HAP-1 (cell line): ENCODE measurements at places on chromosomes 2 and 18.

DNA sequence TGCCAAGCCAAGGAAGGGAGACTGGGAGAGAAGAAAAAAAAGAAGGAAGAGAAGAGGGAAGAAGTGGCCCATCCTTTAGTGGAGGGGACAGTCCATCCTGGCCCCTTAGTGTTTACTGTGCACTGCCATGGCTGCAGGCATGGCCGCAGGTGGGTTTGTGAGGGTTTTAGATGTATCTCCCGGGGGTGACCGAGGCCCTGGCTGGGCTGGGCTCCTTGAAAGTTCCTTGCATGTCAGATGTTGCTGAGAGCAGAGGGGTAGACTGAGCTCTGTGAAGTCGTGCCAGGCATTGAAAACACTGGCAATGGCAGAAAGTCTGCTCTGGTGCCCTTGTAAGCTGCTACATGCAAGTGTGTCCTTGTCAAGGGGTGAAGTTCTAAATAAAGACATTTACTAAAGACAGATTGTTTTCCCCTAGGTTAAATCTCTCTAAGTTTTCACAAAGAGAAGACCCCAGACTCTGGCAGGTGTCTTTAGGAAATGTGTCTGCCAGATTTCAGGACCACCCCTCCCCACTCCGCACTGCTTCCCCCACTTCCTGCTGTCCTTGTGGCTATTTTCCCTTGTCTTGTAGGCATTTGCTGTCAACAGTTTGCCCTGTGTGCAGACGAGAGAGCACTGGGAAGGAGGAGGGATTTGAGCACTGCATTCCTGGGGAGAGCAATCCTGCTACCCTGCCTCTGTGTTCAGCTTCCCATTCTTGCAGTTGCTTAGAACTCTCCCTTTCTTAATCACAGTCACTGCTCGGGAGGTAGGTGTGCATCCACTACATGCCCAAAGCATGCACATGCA is 68.4 kb downstream of the ACOXL start:
- DNase-seq: no peak

GRCh38 chr2:29991086-29991485 is 69.7 kb upstream of the ALK start:
- DNase-seq: no peak

- no peak for DNase-seq
Measured at GRCh38 chr2:159904959-159905305, 106.9 kb upstream of the CD302 start.

DNA sequence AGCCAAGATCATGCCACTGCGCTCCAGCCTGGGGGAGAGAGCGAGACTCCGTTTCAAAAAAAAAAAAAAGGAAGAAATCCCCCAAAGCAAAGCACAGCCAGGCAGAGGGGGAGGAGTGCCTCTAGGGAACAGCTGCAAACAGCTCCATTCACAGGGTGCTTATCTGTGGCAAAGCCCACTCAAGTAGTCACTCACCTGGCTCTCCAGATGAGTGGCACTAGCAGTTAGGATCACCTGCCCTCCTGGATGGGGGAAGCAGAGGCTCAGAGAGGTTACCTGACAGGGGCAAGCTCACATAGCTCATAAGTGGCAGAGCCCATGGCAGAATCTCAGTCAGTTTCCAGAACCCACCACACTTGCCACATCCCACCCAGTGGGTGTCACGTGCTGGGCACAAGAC is 30.3 kb downstream of the TFCP2L1 start:
- DNase-seq: no peak
